ENCODE measurements at places on chromosomes 7 and 10.

DNA sequence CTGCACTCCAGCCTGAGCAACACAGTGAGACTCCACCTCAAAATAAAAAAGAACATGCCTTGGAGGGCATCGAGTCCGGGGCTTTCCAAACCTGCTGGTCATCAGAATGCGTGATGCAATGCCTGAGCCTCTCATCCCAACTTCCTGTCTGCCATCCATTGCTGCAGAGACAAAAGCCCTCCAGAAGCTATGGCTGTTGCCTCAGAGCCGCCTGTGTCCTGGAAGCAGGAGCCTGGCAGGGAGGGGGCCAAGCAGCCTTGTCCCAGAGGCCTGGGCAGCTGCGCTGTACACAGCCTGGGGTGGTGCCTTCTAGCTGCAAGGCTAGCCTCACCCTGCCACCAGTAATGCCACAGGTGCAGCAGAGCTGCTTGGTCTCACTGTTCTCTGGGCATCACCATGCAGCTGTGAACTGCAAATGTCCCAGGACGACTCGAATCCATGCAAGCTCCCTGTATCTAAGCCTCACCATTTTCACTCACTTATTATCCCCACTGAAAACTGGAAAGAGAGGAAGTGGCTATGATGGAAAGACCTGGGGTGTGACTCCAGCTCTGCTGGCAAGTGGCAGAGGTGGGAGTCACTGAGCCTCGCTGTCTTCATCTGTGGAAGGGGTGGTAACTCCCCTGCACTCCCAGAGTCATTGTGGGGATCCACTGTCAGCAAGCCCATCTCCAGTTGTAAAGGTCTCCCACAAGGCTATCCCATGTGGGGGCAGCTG is 7.0 kb downstream of the ALOX5 start:
- no peak for DNase-seq

DNA sequence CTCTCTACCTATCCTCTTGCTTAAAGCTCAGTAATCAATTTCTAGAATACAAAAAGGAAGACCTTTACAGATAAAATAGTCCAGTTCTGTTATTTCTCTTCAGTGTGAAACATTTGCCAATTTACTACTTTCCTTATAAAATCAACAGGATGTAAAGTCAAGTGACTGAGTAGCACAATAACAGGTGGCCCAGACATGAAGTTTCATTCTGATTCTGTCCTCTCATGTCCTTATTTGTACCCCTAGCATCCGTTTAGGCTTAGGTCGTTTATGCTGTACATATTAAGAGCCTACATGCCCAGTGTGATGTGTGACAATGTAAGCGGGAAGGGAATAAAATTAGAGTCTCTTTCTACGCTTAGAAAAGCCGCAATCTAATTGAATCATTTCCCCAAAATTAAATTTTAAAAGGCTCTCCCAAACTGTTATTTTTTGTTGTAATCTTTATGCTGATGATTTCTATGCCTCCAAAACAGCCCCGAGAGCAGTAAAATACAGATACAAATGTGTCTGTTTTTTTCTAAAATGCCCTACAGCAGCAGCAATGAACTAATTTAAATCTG is 29.1 kb downstream of the EPC1 start:
- no peak for DNase-seq

- DNase-seq, result no peak
Observed at GRCh38 chr7:44368455-44368854, 43.1 kb upstream of the CAMK2B start.

DNA sequence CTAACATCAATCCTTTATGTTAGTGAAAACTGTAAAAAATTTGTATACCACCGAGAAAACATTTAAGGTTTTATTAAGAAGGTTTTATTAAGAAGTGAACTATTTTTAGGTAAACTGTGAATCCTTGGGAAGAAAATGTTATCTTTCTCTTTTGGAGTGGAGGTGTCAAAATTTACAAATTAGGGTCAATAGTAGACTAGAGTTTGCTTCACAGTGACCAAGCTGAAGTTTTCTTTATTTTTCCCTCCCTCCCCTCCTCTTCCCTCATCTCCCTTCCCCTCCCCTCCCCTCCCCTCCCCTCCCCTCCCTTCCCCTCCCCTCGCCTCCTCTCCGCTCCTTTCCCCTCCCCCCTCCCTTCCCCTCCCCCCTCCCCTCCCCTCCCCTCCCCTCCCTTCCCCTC is 168.8 kb downstream of the CNTNAP2 start:
- DNase-seq, result no peak

GRCh38 chr7:143027032-143027431 is at the start of gene OR9A2:
TSS of gene OR9A2 (minus strand) at chr7:143027132. CDS start at chr7:143027132, 0 bp downstream.
- DNase-seq, result no peak

DNA sequence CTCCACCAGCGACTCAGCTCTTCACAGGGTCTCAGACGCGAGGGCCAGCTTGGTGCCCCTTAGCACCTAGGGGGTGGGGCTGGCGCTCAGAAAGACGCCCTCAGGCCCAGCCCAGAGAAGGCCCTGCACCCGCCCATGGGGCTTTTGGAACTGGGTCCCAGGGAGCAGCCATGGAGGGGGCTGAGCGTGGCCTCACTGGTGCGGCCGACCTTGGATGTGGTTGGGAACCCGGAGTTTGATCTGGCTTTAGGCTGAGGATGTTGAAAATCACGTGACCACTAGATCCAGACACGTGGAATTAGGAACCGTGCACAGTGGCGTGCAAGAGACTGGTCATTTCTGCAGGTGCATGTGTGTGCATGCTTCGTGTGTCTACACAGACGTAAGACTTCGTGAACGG is 185.4 kb downstream of the DNAJB6 start:
- no peak for DNase-seq

DNA sequence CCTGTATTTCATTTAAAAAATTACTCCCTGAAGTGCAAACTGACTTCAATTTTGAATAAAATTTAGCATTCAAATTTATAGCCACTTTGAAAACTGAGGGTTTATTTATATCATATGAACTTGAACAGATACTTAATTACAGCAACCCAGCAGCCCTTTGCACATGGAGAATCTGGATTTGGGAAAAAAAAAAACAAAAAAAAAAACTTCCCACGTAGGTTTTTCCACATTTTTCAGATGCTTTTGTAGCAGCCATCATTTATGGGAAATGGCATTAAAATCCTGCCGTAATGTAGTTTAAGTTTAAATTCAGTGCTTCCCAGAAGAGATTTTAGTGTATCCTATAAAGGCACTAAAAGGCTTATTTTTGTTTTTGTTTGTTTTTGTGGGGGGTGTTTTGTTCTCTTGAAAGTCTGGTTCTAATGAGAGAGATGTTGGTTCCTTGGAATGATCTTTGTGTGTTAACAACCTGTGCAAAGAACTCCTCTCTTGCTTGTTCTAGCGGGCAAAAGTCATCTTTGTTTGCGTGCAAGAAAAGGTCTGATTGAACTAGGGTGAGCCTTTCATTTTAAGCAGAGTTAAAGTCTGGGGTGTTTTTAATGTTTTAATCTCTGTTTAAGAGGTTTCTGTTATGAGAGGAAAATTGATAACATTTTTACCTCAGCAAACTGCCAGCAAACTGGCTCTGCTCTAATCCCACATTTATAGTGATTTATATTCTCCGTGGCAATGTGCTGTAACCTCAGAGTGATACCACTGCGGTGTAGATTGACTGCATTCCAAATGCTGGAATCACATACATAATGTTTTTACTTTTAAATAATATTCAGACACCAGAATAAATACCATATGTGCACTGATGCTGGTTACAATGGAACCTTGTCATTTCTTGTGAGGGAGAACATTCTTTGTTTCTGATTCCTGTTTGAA is 105.5 kb downstream of the WNT2 start:
- no peak for DNase-seq

- DNase-seq, result no peak
Observed at GRCh38 chr7:22842383-22842941, 19.8 kb upstream of the TOMM7 start.

DNA sequence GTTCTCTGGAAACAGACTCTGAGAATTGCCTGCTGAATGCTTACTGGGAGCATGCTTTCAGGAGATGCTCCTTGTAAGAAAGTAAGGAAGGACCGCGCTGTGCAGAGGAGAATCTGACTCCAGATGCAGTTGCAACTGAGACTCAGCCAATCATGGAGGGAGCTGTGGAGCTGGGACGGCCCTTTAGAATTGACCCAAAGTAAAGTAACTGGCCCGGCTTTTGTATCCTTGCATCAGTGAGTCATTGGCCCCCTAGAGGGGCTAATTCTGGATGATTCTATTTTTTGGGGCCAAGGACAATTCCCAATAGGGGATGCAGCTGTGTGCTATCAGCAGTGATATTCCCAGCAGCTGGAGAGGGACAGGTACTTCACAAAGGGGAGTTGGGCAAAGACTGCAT is 170.4 kb downstream of the PTEN start:
- DNase-seq, result no peak

- no peak for DNase-seq
Observed at GRCh38 chr10:88892222-88892967, 12.3 kb downstream of the STAMBPL1 start.

DNA sequence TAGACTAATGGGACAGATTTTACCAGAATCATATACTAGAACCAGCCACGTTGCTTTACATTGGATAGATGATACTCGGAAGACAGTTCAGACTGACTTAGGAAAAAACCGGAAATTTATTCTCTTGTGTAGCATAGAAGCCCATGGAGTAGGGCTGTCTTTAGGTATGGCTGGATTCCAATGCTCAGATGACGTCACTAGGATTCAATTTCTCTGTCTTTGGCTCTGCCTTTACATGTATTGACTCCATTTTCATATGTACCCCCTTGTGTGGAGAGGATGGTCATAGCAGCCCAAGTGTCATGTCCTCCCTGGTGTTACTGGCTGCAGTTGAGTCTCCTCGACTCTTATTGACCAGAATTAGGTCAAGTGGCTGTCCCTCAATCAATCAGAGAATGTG is 39.2 kb upstream of the SMNDC1 start:
- DNase-seq, result no peak

GRCh38 chr7:115122388-115122787 is 200.5 kb downstream of the MDFIC start:
- no peak for DNase-seq

DNA sequence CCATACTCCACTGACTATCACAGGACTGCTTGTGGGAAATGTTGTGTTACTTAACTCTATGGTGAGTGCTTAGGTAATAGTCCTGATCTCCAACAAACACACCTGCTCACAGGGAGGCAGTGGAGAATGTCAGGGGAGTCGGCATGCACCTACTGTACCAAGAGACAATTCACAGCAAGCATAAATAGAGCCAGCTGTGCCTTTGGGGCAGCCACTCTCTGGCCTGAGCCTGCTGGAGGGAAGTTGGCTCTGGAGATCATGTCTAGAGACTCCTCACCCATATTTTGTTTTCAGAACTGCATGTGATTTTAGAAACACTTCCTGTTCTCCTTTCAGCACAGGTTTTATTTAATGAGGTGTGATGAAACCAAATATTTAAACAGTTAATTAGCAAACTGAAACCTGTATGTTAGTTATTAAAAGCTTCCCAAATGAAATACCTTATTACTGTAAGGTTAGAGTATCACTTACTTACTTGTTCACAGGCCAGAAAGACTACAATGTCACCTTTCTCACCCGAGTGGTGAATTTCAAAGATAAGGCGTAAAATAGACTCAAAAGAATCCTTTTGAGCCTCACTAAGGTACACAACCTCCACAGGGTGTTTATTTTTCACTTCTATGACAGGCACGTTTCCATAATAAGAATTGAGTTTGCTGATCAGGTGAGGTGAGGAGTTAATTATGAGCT is 21.8 kb downstream of the DHX32 start:
- no peak for DNase-seq

- no peak for DNase-seq
Observed at GRCh38 chr10:65993451-65993850, 932.4 kb upstream of the LRRTM3 start.

GRCh38 chr10:76001461-76001860 is 570.0 kb downstream of the LRMDA start:
- no peak for DNase-seq

DNA sequence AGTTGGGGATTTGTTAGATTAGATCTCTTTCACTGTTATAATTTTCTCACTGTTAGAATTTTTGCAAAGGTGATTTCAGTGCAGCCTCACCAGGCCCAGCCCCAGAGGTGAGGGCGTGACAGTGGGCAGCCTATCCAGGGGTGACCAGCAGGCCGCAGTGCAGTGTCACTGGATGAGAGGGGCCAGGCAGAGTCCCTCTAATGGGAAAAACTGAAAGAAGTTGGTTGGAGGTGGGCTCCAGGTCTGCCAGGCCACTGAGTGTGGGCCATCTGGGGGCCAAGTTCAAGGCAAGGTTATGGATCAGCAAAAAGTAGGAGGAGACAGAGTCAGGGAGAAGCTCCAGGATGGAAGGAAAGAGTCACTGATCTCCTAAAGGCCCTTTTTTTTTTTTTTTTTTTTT is 90.5 kb upstream of the SDK1 start:
- DNase-seq, result no peak

DNA sequence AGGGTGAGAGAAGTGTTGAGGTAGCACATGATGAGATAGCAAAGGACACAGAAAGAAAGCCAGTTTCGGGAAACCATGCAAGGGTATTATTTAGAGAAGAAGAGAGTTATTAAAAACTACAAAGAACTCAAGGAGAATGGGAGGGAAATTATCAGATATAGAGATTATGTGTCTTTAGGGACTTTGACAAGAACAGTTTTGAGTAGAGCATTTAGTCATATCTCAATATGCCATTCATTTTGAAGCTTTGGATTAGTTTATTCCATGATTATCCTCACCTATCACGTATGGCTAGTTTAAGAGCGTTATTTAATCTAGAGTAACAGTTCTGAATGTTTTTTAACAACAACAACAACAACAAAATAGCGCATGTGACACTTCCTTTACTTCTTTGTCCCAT is 409.4 kb downstream of the EXOC4 start:
- DNase-seq, result no peak

GRCh38 chr10:7340179-7340874 is 70.5 kb downstream of the SFMBT2 start:
- no peak for DNase-seq

DNA sequence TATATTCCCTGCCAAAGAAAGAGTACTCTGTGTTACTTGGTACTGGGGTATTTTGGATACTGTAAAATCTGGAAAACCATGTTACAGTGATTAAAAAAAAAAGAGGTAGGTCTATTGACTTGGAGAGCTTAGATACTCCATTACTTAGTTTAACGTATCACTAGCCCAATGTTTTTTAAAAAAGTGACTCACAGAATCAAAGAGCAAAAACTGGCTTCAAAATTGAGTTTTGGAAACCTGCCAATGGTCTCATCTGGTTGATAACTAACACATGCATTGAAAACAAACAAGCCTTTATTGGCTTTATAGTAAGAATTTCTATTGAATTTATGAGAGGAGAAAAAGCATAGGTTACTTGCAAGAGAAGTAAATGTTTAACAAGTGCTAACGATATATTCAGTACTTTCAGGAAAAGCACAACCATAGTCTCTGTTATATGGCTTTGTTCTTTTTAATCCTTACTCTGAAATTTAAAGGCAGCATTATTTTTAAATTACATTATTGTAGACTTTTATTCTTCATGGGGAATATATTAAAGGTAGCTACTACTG is 563.3 kb upstream of the SORCS1 start:
- DNase-seq, result no peak

DNA sequence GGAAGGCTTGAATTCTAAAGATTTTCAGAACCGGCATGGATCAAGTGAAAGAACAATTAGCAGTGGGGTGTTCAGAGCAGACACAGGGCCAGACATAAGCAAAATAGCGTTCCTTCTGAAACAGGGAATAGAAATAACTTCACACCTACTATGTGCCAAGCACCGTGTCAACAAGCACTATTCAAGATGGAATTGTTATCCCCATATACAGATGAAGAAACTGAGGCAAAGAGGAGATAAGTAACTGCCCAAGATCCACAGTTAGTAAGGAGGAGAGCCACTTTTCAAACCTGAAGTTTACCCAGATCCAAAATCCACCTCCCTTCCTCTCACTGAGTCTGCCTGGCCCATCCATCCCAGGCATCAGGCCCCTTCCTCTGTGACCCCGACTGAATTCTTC is 73.6 kb upstream of the PIK3CG start:
- no peak for DNase-seq

Measured in NCI-H82 (cell line).